ENCODE measurements at places on chromosomes 6 and 20. TPM values are rescaled to one million over a fixed set of nuclear protein-coding genes. Genes with fewer than 3 reads are reported as not detected.
A peak's percentile ranks its signal among the peaks of the same experiment; 100 is the strongest.

DNA sequence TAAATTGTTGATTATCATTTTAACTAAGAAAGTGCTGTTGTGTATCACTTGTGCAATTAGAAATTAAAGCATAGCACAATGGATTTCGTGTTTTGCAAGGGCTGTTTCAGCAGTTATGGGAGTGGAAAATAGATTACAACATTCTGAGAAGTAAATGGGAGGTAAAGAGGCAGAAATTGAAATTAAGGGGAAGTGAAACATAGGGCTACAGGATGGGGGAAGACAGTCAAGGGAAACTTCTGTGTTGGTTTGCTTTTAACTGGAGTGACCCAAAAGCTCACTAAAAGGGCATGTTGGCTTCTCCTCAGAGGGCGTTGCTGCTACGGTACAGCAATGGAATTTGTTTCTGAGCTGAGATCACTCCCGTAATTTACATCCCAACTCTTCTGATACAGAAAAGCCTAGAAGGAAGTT is 147.5 kb downstream of the BCAS1 start:
- no peak for DNase-seq

DNA sequence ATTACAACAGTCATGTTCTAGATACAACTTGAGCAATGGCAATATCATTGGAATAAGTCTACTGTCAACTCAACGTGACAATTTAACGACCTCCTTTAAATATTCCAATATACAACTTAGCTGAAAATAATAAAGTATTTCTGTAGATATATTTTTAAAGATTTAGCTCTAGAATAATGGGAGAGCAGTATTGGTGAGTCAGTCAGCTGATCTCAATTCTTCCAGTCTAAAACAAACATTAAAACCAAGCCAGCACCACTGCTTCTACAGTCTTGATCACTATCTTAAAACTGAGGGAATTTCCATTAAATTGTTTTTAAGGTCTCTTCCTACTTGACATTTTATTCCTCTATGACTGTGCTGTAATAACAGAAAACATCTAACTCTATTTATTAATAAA is 38.2 kb downstream of the NOL7 start:
- no peak for DNase-seq

DNA sequence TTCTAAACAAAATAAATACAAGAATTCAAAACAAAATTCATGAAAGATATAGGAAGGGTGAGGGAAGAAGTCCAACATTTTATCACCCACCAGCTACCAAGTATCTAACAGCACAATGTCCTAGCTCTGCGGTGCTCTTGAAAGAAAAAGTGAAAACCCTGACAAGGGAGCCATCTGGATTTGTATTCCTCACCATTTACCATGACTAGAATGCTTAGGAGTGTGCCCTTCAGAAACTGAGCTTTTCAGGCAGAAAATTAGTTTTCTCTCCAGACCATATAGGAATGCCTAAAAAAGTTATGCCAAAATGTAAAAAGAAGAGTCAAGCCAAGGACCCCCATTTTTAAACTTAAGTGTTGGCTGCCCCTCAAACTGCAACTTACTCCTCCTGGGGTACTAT is 4.5 kb downstream of the SNX5 start:
- no peak for DNase-seq

DNA sequence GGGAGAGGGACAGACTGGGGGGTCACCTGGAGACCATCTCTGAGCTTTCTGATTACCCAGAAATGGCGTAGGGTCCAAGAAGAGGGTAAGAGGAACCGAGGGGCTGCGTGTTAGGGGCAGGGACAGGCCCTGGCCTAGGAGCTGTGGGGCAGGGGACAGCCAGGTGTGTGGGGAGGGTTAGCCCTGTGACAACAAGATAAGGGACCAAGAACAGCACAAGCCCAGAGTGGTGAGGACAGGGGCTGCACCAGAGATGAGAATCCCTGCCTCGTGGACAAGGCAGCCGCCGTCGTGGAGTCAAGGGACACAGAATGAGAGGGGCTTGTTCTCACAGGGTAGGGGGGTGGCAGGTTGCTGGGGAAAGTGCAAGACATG is 449 bp upstream of the AVP start:
- no peak for DNase-seq

DNA sequence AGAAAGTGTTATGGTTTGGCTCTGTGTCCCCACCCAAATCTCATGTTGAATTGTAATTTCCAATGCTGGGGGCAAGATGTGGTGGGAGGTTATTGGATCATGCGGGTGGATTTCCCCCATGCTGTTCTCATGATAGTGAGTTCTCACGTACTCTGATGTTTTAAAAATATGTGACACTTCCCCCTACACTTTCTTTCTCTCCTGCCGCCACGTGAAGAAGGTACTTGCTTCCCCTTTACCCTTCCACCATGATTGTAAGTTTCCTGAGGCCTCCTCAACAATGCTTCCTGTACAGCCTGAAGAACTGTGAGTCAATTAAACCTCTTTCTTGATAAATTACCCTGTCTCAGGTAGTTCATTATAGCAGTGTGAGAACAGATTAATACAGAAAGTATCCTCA is 150.8 kb downstream of the TMEM200A start:
- no peak for DNase-seq

- DNase-seq = no peak
These were observed 57.0 kb upstream of the BMP6 start for GRCh38 chr6:7668936-7669335.

DNA sequence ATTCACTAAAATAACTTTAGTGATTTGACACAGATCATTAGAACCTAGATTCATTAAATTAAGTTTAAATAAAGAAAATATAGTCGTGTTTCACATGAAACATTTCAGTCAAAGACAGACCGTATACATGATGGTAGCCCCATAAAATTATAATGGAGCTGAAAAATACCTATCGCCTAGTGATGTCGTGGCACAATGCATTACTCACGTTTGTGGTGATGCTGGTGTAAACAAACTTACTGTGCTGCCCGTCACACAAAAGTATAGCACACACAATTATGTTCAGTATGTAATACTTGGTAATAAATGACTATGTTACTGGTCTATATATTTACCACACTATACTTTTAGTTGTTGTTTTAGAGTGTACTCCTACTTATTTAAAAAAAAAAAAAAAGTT is 17.3 kb downstream of the DST start:
- DNase-seq = no peak

DNA sequence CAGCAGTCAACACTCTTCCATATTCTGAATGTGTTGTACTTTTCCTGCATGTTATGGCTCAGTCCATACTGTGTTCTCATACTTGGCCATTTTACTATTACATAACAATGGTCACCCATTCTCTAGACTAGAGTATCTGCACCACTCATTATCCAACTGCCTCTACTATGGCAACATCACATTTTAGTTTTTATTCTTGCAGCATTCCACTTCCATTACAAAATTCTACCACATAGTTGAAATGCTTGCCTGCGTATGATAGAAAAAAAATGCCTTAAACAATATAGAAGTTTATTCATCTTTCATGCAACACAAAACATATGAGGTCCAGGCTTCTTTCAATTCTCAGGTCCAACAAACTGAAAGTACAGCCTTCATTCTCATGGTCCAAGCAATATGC is 128.0 kb downstream of the TENT5A start:
- DNase-seq = no peak

DNA sequence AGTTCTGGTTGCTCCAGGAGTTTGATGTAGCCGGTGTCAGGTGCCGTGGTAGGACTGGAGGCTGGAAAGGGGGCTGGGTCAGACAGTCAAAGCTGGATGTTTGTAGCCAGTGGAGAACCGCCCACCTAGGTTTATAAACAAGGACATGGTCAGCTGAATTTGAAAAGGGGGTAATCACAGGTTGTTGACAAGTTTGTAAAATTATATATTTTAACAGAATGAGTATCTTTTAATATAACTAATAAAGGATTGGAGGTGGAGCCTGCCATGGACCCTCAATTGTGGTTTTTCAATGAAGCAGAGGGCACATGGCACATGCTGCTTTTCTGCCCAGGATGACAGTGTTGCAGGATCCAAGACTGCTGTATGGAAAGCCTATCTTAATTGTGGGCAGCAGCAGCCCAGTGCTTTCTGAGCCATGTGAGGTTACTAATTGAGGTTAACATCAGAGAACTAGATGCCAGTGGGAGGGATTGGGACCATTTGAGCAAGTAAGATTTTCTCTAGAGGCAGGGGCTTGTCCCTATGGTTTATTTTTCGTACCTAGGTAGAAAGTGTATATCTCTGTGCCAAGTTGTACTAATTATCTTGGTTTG is 9.7 kb downstream of the HECA start:
- DNase-seq = no peak

DNA sequence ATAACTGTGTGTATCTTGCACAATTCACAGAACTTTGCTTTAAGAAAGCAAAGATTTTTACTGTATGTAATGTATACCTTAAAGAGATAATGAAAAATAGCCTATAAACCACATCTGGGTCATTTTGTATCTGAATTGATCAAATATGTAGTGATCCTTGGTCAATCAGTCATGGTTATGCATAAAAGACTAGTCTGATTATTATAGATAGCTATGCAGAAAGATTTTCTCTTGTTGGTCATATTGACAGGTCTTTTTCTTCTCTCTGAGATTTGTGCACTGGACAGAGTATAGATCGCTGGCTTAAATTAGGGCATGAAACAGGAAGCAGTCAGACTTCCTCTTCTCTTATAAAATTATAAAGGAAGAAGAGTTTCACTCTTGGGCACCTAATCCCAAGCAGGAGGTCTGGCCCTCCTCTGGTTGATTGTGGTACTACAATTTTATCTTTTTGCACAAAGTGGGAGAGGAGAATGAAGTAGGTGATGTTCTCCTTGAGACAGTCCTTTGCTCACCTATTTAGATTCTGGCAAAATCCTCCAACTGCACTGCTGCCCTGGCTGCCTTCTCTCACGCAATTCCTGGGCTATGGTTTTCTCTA is 380.9 kb upstream of the RGS17 start:
- peak; percentile 8 for DNase-seq

- no peak for DNase-seq
These were observed 46.2 kb upstream of the EEF1A1 start for GRCh38 chr6:73566954-73567591.

DNA sequence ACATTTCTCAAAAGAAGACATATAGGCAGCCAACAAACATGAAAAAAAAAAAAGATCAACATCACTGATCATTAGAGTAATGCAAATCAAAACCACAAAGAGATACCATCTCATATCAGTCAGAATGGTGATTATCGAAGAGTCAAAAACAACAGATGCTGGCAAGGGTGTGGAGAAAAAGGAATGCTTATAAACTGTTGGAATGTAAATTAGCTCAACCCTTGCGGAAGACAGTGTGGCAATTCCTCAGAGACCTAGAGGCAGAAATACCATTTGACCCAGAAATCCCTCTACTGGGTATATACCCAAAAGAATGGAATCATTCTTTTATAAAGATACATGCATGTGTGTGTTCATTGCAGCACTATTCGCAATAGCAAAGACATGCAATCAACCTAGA is 303.8 kb upstream of the THEMIS start:
- no peak for DNase-seq

Gene RAB5IF
- 51.4 TPM for polyA plus RNA-seq

Gene IPCEF1
- 6.9 TPM for polyA plus RNA-seq

Gene KHDC1
- polyA plus RNA-seq = 12.2 TPM

Gene COL11A2
- 2.6 TPM for polyA plus RNA-seq

Gene BEND3
- 6.9 TPM for polyA plus RNA-seq

Gene TP53INP2
- polyA plus RNA-seq = 6.9 TPM

All from left lung (tissue), 14 donors.